ENCODE measurements at places on chromosomes 16 and 17. TPM values are rescaled to one million over a fixed set of nuclear protein-coding genes. Genes with fewer than 3 reads are reported as not detected.

The SYNGR3 gene
- total RNA-seq: 50.9 TPM

The CD300H gene
- not detected for total RNA-seq

The TNFRSF17 gene
- total RNA-seq: not detected

The SPNS3 gene
- 42.1 TPM for total RNA-seq

The TPPP3 gene
- 0.16 TPM for total RNA-seq

The DOC2A gene
- 0.43 TPM for total RNA-seq

The ARL5C gene
- 0.16 TPM for total RNA-seq

The CLEC19A gene
- total RNA-seq: not detected

The PLA2G10 gene
- not detected for total RNA-seq

The NPIPB9 gene
- 4.1 TPM for total RNA-seq

The PDILT gene
- not detected for total RNA-seq

The NHLRC4 gene
- 1.4 TPM for total RNA-seq

The RNF157 gene
- total RNA-seq: 91.9 TPM

The GAS2L2 gene
- 0.17 TPM for total RNA-seq

The CCL3 gene
- 336 TPM for total RNA-seq

The PPP1R27 gene
- not detected for total RNA-seq

The RTN4RL1 gene
- 0.21 TPM for total RNA-seq

The FOXC2 gene
- not detected for total RNA-seq

The RUNDC3A gene
- total RNA-seq: 0.35 TPM

The COX11 gene
- 52.1 TPM for total RNA-seq

The TOP2A gene
- total RNA-seq: 324 TPM

The ZNF19 gene
- 4.5 TPM for total RNA-seq

The MILR1 gene
- total RNA-seq: not detected

The PDIA2 gene
- not detected for total RNA-seq

The FKBP10 gene
- 3.2 TPM for total RNA-seq

The CMTM1 gene
- 10.1 TPM for total RNA-seq

The CPPED1 gene
- 10.5 TPM for total RNA-seq

The HCRT gene
- not detected for total RNA-seq

The TP53TG3 gene
- not detected for total RNA-seq

The ATP2A3 gene
- total RNA-seq: 108 TPM

The OR3A3 gene
- not detected for total RNA-seq

The EVPL gene
- total RNA-seq: 0.09 TPM
